ENCODE measurements at places on chromosomes 3 and 15. TPM values are rescaled to one million over a fixed set of nuclear protein-coding genes. Genes with fewer than 3 reads are reported as not detected.

DNA sequence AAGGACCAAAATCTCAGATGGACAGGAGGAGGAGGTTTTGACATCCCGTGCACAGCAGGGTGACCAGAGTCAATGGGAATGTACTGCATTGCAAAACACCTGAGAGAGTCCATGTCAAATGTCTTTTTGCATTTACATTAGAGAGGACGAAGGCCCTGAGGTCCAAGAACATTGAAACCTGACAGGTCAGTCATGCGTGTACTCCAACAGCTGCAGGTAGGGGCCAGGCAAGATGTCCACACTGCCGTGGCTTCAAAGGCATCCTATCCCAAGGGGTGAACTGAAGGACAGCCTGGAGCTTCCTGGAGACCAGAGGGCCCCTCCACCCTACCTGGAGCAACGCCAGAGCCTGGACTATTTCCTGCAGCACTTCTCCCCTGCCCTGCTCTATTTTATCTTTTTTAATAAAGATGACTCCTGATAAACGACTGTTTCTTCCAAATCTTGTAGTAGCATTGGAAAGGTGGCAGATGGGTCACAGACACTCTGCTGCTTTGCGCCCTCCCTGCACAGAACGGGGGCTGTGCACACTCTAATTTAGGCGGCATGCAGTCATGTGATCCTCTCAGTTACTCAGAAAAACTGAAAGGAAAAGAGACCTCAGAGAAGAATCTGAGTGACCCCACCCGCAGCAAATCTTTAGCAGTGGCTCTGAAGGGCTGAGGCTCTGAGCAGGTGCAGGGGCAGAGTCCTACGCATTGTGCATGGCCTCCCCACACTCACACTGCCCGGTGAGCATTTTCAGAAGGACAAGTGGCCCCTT, 68.2 kb downstream of the HMCES start:
- H3K4me3 ChIP-seq = no peak overlapping the region
- no peaks in the 10 kb centered on the region for H3K36me3 ChIP-seq
- no peak for DNase-seq
- H3K27ac ChIP-seq = no peak overlapping the region
- H3K27me3 ChIP-seq = no peaks in the 10 kb centered on the region

FAM174B gene
- 30.7 TPM for total RNA-seq

DNA sequence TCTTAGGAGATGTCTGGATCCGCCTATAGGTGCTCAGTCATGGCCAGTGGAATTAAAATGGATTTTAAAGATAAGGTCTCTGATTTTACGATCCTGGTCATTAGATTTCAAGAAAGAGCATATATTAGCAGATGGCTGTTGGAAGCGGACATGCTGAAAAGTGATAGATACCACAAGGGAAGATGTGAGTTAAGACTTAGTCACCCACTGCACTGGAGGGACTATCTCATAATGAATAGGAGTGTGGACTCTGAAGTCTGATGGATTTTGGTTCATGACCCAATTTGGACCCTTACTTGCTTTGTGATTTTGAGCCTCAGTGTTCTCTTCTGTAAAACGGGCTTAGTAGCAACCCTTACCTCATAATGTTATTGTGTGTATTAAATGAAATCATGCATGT, 214.7 kb downstream of the CHST2 start:
- H3K4me1 ChIP-seq = no peaks in the 10 kb centered on the region
- peaks cover 2% of the 10 kb centered on the region for H3K27me3 ChIP-seq
- no peaks in the 10 kb centered on the region for H3K36me3 ChIP-seq
- H3K4me3 ChIP-seq = no peak overlapping the region
- DNase-seq = no peak

DNA sequence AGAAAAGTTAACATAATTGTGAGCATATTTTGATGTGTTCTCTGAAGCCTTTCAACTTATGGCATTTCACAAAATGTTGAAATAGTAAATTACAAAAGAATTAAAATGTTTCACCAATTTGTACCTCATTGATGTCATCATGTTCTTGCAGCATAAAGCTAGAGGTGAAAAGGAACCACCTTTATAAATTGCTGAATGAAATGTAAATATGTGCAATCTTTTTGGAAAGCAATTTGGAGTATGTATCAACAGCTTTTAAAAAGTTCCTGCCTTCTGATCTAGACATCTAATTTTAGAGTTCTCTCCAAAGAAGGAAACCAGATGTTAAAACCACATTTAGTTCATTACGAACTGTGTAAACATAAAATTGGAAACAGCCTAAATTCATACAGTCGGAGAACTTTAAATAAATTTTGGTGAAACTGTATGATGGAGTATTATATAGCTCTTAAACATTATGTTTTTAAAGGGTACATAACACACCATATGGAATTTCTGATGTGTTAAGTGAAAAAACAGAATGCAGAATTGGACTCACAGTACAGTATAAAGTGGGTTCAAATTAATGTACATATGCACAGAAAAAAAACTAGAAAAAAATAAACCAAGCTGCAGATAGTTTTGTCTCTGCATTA, 311.2 kb upstream of the NAALADL2 start:
- H3K27me3 ChIP-seq = no peaks in the 10 kb centered on the region
- H3K36me3 ChIP-seq = no peaks in the 10 kb centered on the region
- H3K27ac ChIP-seq = no peak overlapping the region

PROS1 gene
- 16.8 TPM for total RNA-seq

- no peaks in the 10 kb centered on the region for H3K4me1 ChIP-seq
- H3K4me3 ChIP-seq = no peak overlapping the region
- H3K27me3 ChIP-seq = no peaks in the 10 kb centered on the region
- peaks cover 7% of the 10 kb centered on the region for H3K36me3 ChIP-seq
- no peak overlapping the region for H3K27ac ChIP-seq
Observed at GRCh38 chr3:45712434-45713110, 23.4 kb downstream of the SACM1L start.

CPN2 gene
- 0.08 TPM for total RNA-seq

GRCh38 chr15:60004009-60004845, at the start of gene FOXB1:
Gene FOXB1, plus strand, starts transcription at chr15:60004311. Its CDS starts 653 bp downstream, at chr15:60004964.
- DNase-seq = no peak
- no peak within 1 kb of the TSS for H3K27ac ChIP-seq
- peaks cover 52% of the 10 kb centered on the region for H3K27me3 ChIP-seq
- H3K4me1 ChIP-seq = peaks cover 15% of the 10 kb centered on the region
- no peaks in the 10 kb centered on the region for H3K36me3 ChIP-seq

- no peaks in the 10 kb centered on the region for H3K36me3 ChIP-seq
- H3K27me3 ChIP-seq = no peaks in the 10 kb centered on the region
- H3K27ac ChIP-seq = no peak overlapping the region
- H3K4me1 ChIP-seq = no peaks in the 10 kb centered on the region
- H3K4me3 ChIP-seq = no peak overlapping the region
- DNase-seq = no peak
Observed at GRCh38 chr3:39086144-39086543, 21.3 kb downstream of the GORASP1 start.

DNA sequence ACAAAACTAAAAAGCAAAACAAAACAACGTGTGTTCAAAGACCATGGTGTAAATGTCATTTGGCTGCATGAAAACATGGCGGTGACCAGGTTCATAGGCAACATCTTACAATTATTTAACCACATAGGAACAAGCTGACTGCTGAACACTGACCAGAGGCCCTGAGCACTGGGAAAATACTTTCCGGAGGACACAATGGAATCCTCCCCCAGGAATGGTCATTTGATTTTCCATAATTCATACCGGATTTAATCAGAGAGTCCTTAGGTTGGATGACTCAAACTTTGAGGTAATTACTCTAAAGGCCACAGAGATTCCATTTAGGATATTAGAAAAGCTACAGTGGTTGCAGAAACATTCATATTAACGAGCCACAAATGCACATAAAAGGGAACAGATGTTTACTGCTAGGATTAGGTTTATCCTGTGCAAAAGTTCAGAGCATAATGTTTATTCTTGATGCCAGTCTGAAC, 254.7 kb downstream of the NR1D2 start:
- H3K4me1 ChIP-seq = no peaks in the 10 kb centered on the region
- no peak overlapping the region for H3K4me3 ChIP-seq
- H3K36me3 ChIP-seq = no peaks in the 10 kb centered on the region
- H3K27ac ChIP-seq = no peak overlapping the region

- H3K36me3 ChIP-seq = no peaks in the 10 kb centered on the region
- DNase-seq = no peak
- no peaks in the 10 kb centered on the region for H3K27me3 ChIP-seq
- H3K4me1 ChIP-seq = no peaks in the 10 kb centered on the region
- H3K4me3 ChIP-seq = no peak overlapping the region
- no peak overlapping the region for H3K27ac ChIP-seq
Observed at GRCh38 chr3:155244216-155244615, 49.3 kb downstream of the STRIT1 start.

DNA sequence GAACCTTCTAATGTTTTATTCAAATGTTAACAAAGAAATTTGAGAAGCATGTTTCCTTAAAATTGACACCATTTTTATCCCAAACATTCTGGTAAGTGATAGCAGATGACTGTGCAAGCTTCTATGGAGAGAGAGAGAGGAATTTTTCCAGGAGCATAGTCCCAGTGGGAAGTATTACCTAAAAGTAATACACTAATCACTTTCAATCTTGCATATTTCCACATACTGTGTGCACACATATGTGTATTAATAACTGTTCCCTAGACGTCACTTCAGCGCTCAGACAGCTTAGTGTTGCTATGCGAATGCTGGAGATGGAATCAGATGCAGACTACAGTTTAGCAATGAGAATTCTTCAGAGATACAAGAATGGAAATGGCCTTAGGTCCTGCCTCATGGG, 424.3 kb upstream of the TPRG1 start:
- DNase-seq = no peak
- no peaks in the 10 kb centered on the region for H3K36me3 ChIP-seq
- no peaks in the 10 kb centered on the region for H3K4me1 ChIP-seq
- H3K27ac ChIP-seq = no peak overlapping the region
- H3K27me3 ChIP-seq = no peaks in the 10 kb centered on the region

GRCh38 chr3:192906940-192907339, 10.7 kb downstream of the MB21D2 start:
- no peaks in the 10 kb centered on the region for H3K36me3 ChIP-seq
- H3K27me3 ChIP-seq = no peaks in the 10 kb centered on the region
- no peak overlapping the region for H3K27ac ChIP-seq

DNA sequence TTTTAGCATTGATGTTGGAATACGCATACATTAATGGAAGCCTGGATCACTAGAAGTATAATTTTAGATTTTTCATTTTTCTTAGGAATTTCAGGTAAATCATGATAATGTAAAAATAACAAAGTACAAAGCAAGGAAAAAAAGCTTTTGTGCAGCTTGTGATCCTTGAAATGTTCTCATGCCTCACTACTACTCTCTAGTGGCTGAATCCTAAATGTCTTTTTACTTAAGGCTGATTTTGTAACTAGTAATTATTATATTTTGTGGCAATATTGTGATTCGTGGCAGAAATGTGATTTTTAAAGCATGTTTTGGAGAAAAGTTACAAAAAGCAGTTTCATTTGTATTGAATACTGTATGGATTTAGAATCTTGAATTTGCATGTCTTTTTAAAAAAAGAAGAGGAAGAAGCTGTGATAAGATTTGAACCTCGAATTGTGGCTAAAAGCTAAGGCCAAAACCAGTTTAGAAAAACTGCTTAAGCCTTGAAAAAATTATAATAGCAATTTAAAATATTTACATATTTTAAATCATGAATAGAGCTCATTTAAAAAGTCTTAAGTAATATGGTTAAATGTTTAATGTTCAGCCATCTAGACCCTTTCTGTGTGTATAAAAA, 39.0 kb downstream of the U2SURP start:
- DNase-seq = no peak
- no peak overlapping the region for H3K27ac ChIP-seq
- H3K27me3 ChIP-seq = no peaks in the 10 kb centered on the region
- peaks cover 36% of the 10 kb centered on the region for H3K36me3 ChIP-seq
- H3K4me1 ChIP-seq = no peaks in the 10 kb centered on the region

ATP13A4 gene
- not detected for total RNA-seq

CTXND1 gene
- not detected for total RNA-seq

DNA sequence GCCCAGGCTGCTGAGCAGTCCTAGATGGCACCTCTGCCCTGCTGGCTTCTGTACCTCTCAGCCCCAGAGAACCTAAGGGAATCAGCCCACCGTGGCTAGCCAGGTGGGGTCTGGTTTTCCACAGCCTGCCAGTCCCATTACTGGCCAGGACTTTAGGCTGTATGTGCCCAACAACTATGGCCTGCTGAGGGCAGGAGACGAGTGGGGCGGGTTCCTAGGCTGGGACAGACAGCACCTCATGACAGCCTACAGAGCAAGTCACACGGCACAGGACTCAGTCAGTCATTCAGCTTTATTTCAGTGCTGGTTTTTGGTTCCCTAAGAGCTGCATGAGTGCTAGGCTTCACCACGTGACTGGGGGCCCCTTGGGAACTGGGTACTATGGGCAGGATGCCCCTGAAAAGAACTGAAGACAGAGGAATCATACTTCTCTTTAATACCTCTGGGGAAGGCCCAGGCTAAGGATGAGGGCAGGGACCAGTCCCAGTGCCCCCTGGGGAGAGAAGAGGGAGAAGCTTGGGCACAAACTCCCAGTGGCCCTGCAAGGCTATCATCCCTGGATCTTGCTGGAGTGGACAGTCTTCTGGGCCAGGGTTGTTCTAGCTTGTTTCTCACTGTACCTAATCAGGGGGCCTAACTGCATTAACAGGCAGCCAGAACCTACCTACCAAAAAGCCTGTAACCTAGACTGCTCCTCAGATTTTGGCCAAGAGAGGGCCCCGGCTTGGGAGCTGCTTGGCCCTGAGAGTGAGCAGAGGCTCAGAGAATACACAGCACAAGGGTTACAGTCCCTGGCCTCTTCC, 14.8 kb downstream of the CLK3 start:
- H3K27ac ChIP-seq = no peak overlapping the region
- no peaks in the 10 kb centered on the region for H3K4me1 ChIP-seq
- H3K4me3 ChIP-seq = no peak overlapping the region
- no peaks in the 10 kb centered on the region for H3K27me3 ChIP-seq
- peaks cover 25% of the 10 kb centered on the region for H3K36me3 ChIP-seq
- DNase-seq = no peak

PLSCR2 gene
- 0.54 TPM for total RNA-seq

DNA sequence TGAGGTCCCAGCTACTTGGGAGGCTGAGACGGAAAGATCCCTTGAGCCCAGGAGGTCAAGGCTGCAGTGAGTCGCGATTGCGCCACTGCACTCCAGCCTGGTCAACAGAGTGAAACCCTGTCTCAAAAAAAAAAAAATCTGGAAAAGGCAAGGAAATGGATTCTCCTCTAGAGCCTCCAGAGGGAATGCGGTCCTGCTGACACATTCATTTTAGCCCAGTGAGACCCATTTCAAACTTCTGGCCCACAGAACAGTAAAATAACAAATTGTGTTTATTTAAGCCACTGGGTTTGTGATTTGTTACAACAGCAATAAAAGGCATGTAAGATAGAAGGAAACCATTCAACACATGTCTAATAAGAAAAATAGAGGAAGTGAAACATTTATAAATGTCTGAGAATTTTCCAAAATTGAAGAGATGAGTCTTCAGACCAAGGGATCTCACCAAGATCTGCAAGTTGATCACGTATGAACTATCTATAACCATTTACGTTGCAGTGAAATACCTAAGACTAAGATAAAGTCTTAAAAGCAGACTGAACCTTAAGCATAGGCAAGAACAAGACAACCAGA, at the start of gene HTR3E:
HTR3E (plus strand) TSS at position 254 of the 573 bp plus-strand sequence. CDS start 466 bp downstream, outside the sequence.
- H3K4me1 ChIP-seq = peaks cover 4% of the 10 kb centered on the region
- no peak for DNase-seq
- H3K27ac ChIP-seq = no peak within 1 kb of the TSS
- no peaks in the 10 kb centered on the region for H3K36me3 ChIP-seq

Data from Panc1 (cell line).